Left colon (tissue), 2 donors: ENCODE measurements at places on chromosomes 3 and 15.

DNA sequence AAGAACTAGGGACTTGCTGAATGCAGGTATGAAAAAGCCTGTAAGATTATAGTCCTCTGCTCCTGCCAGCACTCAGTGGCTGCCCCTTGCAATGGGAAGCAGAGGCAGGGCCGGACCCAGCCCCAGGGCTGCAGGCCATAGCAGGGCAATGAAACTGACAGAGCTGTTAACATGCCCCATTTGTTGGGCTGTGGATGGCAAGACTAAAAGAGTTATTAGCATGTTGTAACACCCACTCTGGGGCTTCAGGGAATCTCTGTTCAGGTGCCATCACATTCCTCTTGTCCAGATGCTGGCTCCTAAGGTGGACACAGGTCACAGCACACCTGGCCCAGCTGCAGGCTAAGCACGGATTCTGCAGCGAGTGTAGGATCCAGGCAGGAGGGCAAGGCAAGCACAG lies 7.4 kb upstream of the OR5H2 start:
- no peak for DNase-seq

DNA sequence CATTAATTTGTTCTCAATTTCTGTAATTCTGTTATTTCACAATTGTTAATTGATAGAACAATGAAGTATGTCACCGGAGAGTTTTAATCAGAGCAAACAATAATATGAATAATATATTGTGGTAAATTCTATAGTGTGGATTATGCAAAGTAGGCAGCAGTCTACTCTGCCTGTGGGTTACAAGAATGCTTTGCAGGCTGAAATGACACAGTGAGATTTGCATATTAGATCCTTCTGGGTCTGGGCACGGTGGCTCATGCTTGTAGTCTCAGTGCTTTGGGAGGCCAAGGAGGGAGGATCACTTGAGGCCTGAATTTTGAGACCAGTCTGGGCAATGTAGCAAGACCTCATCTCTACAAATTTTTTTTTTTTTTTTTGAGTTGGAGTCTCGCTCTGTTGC lies 12.5 kb downstream of the COPG1 start:
- no peak for DNase-seq

DNA sequence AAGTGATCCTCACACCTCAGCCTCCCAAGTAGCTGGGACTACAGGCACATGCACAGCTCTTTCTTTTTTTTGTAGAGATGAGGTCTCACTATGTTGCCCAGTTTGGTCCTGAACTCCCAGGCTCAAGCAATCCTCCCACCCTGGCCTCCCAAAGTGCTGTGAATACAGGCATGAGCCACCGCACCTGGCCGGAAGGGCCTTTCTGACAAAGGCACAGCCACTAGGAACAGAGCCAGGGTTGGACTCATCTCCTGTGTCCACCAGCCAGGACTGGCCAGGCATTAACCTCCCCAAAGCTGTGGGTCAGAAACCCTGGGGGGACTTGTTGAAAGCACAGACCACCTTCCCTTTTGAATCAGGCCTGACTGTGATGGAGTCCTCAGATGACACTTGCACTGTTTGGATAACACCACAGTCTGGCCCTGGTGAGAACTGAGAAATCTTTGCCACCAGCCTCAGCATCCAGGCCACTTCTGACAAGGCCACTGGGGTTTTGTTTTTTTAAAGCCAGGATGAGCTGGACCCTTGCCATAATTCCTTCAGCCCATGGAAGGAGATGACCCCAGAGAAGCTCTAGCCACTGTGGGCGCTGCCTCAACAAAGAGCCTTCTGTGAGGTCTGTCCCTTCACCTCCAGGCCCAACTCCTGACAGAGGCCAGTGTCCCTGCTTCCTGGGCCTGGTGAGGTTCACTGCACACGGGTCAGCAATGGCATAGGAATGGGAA lies 4.8 kb downstream of the TKT start:
- DNase-seq, result no peak

- no peak for DNase-seq
Observed at GRCh38 chr3:140954576-140954975, 12.9 kb downstream of the SLC25A36 start.

DNA sequence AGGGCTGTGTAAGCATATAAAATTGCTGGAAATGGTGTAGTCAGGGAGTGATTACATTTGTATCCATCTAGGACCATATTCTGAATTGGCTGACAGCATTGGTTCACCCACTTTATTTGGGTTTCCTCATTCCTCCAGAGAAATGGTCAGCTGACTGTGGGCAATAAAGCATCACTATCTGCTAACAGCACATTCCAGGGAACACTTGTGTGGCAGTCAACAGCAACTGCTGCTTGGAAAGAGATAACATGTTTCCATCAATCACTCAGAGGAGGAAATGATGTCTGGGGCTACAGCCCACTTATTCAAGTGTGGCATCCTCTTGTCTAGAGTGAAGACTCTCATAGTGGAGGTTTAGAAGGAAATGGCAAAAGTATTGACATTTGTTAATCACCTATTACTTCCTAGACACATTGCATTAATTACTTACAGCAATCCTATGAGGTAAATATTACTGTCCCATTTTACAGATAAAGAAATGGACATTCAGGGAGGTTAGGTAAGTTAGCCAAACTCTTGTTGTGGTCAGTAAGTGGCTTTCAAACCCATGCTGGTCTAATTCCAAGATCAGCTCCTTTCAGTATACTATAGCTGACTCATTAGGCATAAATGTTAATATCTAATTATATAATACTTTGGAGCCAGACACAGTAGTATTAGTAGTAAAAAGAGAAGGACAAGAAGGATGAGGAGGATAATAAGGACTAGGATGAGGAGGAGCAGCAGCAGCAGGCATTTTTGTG lies 247.8 kb downstream of the ALCAM start:
- no peak for DNase-seq

DNA sequence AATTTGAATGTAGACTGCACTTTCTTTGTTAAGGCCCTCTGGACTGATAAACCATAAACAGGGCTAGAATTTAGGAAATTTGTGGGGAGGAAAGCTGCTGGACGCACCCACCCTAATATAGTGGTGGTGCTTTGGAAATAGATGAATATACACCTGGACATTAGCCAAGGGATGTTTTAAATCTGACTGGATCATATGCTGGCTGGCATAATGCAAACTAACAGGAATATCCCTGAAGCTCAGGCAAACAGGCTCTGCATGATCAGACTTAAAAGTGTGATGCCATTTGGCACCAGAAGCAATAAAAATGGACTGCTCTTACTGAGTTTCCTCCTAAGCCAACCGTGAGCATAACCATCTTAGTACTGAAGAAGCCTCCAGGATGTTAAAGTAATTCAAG lies 465.8 kb upstream of the ROBO1 start:
- no peak for DNase-seq

GRCh38 chr15:70266412-70267121 lies 168.8 kb upstream of the TLE3 start:
- DNase-seq, result peak; percentile 69

- no peak for DNase-seq
Observed at GRCh38 chr15:79065706-79066376, 24.7 kb downstream of the RASGRF1 start.

DNA sequence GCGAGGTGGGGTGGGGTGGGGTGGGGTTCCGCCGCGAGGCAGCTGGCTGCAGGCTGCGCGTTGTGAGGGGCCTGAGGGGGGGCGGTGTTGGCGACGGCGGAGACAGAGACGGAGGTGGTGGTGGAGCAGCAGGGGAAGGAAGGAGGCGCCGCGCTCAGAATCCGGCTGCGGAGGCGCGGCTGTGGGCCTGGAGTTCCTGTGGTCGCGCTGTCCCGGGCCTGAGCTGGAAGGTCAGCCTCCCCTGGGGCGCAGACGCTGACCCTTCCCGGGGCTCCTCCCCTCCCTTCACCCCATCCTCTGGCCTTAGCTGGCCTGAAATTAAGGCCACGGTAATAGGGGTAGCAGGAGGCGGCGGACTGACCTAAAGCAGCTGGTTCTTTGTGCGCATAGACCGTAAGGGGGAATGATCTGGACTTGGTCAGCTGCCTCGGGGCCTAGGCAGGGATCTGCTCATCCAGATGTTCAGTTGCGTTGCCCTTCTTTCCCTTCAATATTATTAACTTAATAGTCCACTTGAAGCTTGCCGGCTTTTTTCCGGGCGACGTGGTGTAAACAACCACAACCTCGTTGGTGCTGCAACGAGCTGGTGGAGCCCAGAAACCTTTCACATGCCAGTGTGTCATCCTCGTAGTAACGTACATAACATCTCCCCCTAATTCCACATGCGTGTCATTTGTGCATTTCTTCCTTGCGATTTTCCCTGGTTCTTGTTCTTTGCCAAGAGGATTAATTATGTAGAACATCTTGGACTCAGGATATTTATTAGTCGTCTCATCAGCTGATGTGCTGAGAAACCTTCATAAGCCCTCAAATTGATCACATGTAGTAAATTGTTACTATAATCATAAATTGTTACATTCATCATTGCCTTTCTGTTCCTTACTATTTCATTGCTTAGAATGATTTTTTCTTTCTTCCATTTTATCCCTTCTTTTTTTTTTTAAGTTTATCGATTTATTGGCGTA lies 626 bp downstream of the SEC62 start:
- no peak for DNase-seq

DNA sequence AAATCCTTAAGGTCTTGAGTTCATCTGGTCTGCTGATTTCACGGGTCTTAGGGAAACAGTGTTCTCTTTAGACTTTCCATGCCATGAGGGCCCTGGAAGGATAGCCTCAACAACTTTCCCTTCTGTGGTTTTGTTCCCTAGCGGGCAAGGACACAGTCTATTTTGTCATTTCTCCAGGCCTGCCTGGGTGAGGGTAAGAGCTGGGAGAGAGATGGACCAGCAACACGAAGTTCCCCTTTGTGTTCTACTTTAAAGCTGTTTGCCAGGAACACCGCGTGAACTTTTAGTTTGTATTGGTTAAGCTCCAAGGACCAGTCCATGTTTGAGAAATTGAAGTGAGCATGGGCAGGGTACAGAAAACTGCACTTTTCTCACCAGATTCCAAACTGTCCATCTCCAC lies 20.9 kb downstream of the ST3GAL6 start:
- no peak for DNase-seq

- DNase-seq, result no peak
Observed at GRCh38 chr3:4593014-4593413, 99.9 kb downstream of the ITPR1 start.

DNA sequence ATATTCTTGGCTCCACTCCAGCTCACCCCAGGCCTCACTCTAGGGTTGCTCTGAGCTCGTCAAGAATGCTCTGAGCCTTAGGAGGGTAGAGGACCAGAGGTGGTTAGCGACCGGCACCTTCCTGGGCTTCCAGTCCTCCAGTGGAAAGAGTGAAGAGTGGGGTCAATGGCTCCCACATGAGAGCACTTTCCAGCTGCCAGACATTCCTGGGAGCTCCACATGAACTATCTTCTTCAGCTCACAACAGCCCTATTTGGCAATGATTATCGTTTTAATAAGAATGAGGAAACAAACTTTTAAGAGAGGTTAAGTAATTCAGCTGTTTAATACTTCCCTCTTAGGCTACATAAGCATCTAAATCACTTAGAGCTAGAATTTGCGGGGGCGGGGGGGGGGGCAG lies 139.3 kb downstream of the STT3B start:
- no peak for DNase-seq

DNA sequence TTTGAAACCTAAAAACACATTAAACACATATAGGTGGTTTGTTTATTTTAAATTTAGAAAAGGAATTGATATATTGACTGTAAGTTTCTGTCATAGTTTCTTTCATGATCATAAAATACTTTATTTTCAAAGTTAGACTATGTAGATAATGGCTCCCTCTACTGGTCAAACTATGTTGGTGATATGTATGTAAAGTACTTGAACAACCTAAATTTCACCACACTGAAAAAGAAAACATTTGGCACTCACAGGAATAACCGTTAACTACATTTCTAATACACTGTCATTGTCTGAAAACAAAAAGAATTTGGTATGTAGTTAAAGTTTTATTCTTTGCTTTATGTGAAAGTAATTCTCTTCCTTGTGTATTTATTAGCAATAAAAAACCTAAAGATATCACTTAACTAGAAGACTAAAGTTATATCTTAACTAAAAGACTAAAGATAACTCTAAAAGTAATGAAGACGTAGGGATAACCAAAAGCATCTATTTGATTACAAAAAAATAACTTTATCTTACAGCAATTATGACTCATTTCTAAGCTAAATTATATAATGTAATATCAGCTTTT lies 427.5 kb downstream of the VGLL3 start:
- DNase-seq, result no peak

DNA sequence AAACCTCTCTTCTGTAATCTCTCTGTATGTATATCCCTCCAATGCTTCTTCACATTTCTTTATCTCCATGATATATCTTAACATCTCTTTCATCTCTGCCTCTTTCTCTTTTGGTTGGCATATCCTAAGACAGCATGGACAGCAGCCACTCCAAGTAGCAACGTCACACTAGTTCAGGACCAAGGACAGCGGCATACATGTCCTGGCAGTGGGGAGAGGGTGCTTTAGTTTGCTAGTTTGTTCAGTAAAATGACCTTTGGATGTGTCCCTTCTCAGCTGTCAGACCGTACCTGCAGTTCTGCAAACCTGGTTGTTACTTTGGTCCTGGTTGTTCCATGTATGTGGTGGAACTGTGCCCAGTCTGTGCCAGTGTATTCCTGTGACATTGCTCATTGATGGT lies 225.6 kb upstream of the ROPN1 start:
- peak; percentile 70 for DNase-seq

- DNase-seq, result no peak
Observed at GRCh38 chr3:72224804-72225509, 440.0 kb upstream of the PROK2 start.

GRCh38 chr3:28850186-28850585 lies 430.7 kb upstream of the RBMS3 start:
- DNase-seq, result no peak

DNA sequence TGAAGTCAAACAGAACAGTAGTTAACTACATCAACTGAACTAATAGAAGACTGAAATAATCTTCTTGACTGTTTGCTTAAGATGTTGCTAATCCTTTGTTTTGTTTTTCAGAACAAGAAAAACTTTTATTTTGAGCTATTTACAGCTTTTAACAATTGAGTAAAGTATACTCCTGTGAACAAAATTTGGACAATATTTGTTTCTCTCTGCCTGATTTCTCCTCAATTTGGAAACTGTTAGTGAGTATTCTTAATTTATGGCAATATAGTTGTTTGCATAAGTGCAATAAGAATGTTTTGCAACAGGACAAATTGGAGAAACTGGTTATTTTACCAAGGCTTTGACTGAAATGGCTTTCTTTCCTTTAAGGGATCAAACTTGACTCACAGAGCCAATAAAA lies 36.5 kb upstream of the ENTPD3 start:
- DNase-seq, result no peak

DNA sequence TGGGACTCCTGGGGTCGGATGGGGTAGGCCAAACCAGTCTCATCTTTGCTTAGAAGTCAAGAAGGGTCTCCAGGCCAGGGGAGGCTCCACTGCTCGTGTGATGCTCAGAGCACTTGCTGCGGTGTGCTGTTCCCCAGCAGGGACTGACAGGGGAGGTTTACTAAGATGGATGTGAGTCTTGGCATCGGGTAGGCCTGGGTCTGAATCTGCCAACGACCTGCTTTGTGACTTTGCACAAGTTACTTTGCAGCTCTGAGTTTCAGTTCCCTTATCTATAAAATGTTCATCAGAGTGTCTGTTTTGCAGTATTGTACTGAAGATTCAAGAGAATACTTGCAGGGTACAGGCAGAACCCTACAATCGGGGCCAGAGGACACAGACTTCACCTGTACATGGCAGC lies 17.3 kb upstream of the CDCP1 start:
- no peak for DNase-seq
